Inflammatory macrophage (primary cell): ENCODE measurements at places on chromosomes 5 and 9.

GRCh38 chr9:69155341-69156030 lies 18.6 kb upstream of the TJP2 start:
- DNase-seq, result no peak

DNA sequence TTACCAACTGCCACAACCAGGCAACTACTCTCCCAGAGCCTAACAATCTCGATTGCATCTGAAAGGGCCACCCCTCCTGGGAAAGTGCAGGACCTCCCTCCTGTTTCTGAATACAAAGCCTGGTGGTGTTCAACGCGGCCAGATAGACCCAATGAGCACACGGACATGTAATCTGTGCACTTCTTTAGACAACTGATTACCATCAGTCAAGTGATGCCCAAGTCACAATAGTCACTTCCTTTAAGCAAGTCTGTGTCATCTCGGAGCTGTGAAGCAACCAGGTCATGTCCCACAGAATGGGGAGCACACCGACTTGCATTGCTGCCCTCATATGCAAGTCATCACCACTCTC lies 739 bp downstream of the C9orf72 start:
- DNase-seq, result peak; percentile 98

DNA sequence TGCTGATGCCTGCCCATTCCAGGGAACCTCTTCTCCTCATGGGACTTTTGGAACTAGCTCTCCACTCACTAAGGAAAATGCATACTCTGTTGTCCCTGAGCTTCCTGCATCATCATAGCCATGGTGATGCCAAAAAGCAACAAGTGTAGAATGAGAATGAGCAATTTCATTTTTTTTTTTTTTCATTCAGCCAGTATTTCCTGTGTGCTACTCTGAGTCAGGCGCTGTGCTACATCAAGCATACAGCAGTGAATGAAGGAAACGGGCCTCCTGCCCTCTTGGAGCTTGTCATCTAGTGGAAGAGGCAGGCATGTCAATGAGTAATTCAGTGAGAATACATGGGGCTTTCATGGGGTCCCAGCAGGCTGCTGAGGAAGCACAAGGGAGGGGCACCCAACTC lies 483.1 kb downstream of the BNC2 start:
- no peak for DNase-seq

- no peak for DNase-seq
Observed at GRCh38 chr9:126149661-126150060, 177.0 kb upstream of the MVB12B start.

GRCh38 chr9:131104016-131104740 lies 7.8 kb downstream of the AIF1L start:
- DNase-seq, result no peak

GRCh38 chr9:13675638-13676000 lies 396.1 kb upstream of the MPDZ start:
- no peak for DNase-seq

GRCh38 chr5:5658226-5658625 lies 235.7 kb downstream of the ICE1 start:
- DNase-seq, result no peak

GRCh38 chr5:5981562-5981961 lies 396.8 kb downstream of the MED10 start:
- DNase-seq, result no peak

- DNase-seq, result no peak
Observed at GRCh38 chr9:99121604-99122003, 16.7 kb downstream of the TGFBR1 start.

DNA sequence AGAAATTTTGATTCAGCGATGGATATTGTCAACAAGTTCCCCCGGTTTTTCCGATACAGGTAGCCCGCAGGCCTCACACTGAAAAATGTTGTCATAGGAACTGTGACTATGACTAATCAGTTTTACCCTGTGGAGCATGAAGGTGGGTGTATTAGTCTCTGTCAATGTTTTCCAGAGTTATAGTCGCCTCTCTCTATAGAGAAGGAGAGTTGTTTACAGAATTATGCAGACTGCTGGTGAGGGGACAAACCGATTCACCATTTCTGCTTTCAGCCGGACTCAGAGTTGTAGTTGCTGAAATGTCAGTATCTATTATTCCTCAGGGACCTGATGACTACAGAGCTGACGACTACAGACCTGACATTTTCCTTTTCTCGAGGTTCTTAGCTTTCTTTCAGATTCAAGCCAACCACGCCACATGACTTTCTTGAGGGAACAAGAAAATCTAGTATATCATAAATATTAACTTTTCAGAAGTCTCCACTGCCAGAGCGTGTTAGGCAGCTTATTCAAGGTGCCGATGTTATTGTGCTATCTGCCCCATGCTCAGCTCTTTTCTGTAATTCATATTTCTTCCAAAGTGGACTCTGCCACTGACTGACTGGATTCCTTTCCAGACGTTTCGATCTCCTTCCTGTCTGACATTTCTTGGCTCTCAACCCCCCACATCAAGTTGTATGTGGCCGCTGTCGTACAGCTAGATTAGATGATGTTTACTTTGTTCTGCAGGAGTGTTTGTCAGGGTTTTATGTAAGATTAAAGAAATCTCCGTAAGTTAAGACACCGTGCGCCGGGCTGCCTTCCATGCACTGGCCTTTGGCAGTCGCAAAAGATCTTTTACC lies 178.1 kb downstream of the FGF1 start:
- no peak for DNase-seq

GRCh38 chr9:75085640-75086039 lies 2.3 kb downstream of the NMRK1 start:
- peak; percentile 32 for DNase-seq

DNA sequence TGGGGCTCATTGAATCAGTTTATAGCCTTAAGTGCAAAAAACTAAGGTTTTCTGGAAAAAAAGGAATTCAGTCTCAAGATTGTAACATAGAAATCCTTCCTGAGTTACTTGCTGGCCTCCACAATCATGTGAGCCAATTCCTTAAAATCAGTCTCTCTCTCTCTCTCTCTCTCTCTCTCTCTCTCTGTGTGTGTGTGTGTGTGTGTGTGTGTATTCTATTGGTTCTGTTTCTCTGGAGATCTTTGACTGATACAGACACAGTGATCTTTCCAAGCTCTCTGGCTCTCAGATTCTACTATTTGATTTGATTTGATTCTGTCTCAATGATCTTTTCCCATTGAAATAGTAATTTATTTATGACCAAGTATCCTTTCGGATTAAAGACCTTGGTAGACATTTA lies 74.6 kb downstream of the CFAP95 start:
- DNase-seq, result no peak

DNA sequence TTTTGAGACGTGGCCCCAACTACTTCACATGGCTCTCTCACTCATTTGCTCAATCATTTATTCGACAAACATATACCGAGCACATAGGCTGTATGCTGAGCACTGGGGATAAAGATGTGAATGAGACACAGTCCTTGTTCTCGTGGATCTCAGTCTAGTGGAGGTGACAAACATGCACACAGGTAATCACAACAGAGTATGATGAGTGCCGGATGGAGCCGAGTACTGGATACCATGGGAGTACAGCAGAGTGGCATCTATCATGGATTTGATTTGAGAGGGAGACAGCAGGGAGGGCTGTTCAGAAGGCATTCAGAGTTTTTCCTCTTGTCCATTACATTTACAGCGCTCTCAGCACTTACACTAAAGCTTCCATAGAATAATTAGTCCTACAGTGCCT lies 259.8 kb downstream of the SLIT3 start:
- DNase-seq, result no peak
